GM04504 (cell line): ENCODE measurements at places on chromosomes 7 and 10.

DNA sequence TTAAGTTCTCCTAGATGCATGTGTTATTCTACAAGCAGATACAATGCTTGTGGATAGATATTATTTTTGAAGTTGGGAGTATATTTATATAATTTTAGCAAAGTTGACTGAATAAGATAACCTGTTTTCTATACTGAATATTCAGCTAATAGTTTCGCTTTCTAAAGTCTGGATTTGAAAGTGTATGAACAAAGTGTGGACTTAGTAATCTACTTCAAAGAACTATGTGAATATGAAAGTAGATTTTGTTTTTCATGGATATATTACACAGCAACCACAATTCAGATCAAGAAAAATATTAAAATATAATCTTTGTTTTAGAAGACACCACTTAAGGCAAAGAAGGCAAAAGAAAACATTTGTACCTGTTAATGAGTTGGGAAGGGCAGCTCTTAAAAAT is 78.8 kb downstream of the ZEB1 start:
- DNase-seq = no peak

DNA sequence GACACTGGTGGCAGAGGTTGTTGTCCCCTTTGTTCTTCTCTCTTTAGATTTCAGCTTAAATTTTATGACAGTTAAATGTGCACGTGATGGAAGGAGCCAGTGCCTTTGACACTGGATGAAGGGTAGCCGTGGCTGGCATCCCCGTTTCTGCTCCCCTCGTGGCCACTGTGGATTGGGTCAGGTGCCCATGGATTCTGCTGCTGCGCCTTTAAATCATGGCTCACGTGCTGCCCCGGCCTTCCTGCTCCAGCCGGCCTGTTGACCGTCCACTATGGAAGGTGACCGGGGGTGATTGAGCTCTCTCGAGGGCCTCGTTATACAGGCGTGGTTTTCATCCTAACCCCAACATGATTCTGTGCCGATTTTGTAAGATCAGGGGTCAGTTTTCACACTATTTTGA is 34.5 kb downstream of the WDR37 start:
- no peak for DNase-seq

DNA sequence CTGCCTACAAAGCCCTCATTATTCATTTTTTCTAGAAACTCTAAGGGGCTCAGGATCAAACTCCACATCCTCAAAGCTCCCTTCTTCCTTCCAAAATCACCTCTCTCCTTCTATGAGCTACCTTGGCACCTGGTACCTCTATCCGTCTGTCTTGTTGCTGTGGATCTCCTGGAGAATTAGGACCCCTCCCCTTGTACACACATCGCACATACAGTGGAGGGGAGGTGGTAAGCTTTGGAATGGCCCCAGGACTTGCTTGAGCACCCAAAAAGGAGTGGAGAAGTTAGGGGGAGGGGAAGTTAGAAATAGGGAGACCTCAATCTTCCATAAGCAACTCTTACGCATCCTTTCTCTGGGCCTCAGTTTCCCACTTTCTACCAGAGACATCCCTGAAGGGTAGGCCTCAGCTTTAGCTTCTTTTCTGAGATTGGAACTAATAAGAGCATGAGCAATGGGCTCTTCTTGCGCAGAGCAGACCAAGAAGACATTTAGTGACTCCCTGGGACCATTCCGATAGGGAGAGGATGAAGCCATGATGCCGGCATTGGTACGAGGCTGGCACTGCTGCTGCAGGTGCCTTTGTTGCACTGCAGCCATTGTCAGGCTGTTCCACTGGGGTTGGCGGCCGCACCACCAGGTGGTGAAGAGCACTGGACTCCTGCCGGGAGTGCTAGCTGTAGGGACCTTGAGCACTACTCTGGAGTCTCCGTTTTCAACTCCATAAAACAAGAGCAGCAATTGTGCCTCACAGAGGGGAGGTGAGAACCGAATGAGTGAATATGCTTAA is 4.5 kb downstream of the CYP26C1 start:
- no peak for DNase-seq

DNA sequence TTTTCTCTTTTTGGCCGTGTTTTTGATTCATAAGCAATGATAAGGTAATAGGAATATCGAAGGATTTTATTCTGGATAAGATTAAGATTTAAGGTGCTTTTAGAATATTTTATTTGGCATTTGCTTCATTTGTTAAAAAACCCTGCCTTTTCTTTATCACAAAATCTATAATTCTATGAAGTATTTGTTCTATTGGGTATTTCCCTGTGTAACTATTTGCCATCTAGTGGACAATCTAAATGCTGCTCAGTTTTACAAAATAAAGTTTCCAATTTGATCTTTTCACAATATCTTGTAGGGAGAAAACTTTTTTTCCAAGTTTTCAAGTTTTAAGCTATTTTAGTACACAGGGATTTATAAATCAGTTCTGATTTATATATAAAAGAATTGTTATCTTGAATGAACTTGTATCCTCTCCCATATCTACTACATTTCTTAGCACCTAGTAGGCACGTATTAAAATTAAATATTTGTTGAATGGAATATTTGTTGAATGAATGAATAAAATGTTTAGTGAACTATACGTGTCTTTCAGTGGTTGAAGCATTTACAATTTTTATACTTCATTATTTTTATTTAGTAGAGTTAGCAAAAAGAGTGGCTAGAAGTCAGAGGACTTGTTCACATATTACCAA is 26.5 kb downstream of the ANKRD7 start:
- DNase-seq = no peak

DNA sequence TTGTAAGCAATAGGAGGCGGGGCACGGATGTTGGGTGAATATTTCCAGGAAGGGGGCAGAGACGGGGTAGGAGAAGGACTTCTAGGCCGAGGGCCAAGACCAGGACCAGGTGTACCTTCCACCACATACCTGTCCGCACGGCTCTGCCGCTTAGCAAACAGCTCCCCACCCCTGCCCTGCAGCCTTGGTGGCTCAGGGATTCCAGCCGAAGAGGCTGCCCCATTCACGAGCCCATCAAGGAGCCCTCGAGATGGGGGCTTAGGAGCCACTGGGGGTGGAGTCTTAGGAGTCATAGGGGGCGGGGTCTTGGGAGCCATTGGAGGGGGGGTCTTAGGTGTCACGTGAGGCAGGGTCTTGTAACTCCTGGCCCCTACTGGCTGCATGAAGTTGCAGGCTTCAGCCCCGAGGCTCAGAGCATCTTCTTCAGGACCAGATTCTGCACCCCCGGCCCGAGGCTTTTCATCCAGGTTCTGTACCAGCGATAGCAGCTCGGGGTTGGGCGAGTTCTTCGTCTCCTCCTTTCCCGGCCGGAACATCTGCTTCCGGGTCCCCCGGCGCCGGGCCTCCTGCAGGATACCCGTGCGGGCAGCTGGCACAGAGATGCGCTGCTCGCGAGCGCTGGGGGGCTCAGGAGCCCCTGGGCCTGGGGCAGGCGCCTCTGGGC is 6.1 kb upstream of the MYOZ1 start:
- no peak for DNase-seq

DNA sequence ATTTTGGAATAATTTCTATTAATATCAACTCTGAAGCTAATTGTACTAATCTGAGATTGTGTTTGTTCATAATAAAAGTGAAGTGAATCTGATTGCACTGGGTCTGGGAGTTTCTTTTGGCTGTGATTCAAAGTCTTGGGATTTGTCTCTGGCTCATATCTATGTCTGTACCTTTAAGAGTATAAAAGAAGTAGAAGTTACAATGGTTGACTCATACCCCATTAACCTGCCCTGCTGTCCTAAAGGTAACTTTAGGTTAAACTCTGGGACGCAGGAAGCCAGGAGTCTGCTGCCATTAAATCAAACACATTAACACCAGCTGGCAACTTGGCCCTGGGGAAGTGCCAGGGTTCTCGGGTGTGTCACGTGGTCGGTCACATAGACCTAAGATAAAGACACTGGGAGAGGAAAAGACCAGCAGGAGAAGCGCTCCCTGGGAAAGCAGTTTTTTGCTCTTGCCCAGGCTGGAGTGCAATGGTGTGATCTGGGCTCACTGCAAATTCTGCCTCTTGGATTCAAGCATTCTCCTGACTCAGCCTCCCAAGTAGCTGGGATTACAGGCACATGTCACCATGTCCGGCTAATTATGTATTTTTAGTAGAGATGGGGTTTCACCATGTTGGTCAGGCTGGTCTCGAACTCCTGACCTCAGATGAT is 17.8 kb downstream of the SCD start:
- peak; percentile 60 for DNase-seq

DNA sequence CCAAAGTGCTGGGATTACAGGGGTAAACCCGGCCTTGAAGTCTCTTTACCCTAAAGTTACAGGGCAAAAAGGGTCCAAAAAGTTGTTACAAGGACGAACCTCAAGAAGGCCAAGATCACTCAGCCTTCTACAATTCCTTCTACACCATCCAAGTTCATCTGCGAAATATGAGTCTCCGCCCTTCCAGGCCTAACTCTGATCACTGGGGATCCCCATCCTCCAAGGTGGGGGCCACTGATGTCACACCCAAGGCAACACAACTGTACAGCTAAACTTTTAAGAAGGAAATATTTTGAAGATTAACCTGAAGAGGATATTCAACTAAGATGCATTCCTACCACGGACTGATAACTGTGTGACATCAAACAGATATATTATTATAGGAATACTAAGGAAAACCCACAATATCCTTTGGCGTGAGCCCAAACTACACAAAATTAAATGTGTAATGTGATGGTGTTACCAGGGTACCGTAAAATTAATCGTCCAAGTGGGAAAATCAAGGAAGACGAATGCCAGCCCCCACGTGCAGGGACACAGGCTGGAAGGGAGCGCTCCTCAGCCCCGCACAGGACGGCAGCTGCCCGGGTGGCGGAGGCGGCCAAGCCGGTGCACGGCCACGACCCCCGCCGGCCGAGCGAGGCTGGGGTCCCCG is 1.0 kb downstream of the PAXIP1 start:
- no peak for DNase-seq

GRCh38 chr10:126731610-126731990 is 61.1 kb upstream of the C10orf90 start:
- no peak for DNase-seq

DNA sequence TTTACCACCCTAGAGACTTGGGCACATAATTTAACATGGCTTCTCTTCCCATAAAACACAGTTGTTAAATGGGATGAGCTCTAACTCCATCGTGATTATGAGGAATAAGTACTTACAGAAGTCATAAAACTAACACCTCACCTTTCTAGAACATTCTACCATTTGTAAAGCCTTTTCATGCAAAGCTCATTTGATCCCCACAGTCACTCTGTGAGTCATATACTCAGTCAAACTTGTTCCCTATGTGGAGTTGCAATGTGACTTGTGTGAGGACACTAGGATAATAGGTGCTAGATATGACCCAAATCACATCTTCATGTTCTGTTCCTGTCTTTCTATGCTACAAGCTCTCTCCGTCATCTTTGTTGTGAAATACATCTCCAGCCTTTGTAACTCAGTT is 371.7 kb downstream of the WDR11 start:
- no peak for DNase-seq

DNA sequence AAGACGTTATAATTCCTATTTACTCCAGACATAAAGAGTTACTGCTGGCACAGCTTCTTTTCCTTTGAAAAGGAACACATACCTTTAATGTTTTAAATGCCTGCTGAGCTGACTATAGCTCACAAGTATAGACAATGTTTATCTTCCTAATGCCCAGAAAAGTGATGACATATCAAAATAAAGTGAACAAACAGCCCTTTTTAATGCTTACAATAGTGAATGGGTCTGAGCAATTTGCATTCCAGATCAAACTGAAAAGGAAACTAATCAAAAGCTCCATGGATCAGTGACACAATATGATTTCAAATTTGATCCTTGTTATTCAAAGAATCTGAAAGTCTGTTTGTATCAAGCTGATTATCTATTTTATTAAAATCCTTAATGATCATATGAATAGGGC is 233.6 kb upstream of the SEMA3E start:
- no peak for DNase-seq
